ENCODE measurements at places on chromosomes 5 and 9.

- DNase-seq: no peak
These were observed 1.0 kb downstream of the SIT1 start for GRCh38 chr9:35649431-35650340.

DNA sequence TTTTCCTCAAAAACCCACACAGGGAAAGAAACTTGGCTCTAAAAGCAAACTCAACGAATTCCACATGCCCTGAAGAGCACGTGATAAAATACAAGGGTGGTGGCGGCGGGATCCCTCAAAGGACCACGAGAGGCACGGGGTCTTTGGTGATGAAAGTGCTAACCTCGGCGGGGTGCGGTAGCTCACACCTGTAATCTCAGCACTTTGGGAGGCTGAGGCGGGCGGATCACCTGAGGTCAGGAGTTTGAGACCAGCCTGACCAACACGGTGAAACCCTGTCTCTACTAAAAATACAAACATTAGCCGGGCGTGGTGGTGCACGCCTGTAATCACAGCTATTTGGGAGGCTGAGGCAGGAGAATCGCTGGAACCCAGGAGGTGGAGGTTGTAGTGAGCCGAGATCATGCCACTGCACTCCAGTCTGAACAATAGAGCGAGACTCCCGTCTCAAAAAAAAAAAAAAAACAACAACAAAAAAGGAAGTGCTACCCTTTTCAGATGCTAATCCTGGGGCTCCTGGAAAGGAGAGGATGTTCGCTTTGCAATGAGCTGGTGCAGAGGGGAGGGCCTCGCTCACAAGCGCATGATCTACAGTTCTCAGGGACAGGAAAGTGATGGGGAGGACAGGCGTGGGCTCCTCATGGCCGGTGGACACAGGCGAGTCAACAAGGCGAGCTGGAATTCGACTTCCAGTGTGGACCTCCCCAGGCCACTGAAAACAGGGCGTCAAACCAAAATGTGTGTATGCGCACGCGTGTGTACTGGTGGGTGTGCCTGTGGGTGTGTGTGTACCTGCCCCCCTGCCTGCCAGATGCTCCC lies 54.1 kb downstream of the USP20 start:
- no peak for DNase-seq

GRCh38 chr9:3329361-3329760 lies 196.4 kb downstream of the RFX3 start:
- DNase-seq: no peak

GRCh38 chr5:108430931-108431608 lies 49.2 kb upstream of the FBXL17 start:
- no peak for DNase-seq

DNA sequence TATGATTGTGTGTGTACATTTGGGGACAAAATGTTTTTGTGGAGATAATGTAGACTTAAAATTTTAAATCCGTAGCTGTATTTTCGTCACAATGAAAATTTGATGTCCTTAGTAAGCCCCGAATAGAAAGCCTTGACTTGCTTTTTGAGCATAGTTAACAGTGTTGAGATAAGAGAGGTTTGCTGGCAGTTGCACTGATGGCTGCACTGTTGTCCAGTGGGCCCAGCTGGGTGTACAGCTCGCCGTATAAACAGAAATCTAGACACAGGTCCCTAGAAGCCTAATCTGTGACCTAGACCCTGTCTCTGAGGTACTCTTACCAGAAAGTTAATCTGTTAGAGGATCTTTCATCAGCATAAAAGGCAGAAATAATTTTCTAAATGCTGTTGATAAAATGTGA lies 271.3 kb upstream of the DMRT1 start:
- no peak for DNase-seq

- no peak for DNase-seq
These were observed 22.1 kb downstream of the GOLM1 start for GRCh38 chr9:86077276-86077675.

DNA sequence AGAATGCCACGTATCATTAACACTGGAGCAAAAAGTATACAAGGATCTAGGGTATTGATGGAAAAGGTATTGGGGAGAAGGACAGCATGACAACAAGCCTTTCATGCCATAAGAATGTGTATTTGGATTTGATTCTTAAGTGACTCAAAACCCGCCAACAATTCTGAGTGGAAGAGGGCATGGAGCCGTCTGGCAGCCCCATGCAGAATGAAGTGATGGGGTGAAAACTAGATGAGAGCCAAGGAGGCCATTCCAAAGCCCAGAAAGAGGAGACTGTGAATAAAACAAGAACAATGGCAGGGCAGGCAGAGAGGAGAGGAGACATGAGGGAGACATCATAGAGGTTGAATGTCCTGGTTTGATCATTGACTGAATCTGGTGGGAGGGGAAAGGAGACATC lies 272.3 kb upstream of the WWC1 start:
- DNase-seq: no peak

DNA sequence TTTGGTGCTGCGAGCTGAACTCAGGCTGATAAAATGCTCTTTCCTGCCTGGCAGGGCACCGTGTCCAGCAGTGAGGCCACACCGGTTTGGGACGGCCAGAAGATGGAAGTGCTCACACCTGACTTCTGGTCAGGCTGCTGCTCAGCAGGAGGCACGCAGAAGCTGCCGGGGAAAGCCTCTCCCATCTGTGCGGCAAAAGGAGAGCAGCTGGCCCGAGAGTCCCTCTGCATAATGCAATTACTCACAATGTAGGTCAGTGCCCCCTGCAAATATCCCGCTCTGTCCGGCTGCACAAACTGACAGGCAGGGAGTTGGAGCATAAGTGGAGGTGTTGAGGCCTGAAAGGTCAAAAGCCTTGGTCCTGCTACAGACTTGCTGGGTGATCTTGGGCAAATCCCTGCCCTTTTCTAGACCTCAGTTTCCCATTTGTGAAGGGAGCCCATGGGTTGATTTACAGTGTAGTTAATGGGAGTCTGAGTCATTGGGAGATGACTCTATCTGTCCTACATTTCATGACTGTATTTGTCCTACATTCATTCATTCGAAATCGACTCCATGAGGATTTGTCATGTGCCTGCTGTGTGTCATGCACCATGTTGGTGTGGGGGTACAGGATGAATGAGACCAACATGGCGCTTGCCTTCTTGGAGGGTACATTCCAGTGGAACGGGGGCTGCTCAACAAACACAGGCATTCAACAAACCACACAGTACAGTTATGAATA lies 61.8 kb upstream of the TBC1D2 start:
- DNase-seq: no peak

DNA sequence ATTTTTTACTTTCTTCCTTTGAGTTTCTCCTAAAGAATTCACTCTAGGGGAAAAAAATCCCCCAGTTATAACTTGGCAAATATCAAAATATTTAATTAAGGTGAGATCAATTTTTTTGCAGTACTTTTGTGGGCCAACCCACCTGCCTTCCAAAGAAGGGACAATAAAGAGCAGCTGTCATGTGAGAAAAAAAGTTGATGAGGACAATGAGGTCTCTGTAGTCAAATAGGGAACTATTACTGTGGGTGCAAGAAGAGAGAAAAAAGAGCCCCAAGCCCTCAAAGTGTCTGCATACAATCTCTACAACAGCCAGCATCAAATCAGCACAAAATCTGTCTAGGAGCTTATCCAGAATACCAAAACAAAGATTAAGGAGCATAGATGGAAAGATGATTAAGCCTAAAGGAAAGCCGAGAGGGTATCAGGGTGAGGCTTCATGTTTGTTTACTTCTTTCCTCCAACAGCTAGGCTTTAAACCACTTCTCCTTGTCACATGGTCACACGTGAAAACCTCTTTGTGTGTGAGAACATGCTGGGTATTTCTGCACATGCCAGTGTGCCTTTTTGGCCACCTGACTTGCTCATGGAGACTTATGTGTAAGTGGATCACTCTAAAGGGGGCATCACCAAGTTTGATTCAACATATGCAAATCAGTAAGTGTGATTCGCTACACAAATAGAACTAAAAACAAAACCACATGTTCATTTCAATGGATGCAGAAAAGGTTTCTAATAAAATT lies 19.2 kb upstream of the FYB1 start:
- DNase-seq: no peak
